ENCODE measurements at places on chromosomes 13 and 19.

- no peak for DNase-seq
These were observed 48.7 kb downstream of the LYL1 start for GRCh38 chr19:13053761-13054625.

DNA sequence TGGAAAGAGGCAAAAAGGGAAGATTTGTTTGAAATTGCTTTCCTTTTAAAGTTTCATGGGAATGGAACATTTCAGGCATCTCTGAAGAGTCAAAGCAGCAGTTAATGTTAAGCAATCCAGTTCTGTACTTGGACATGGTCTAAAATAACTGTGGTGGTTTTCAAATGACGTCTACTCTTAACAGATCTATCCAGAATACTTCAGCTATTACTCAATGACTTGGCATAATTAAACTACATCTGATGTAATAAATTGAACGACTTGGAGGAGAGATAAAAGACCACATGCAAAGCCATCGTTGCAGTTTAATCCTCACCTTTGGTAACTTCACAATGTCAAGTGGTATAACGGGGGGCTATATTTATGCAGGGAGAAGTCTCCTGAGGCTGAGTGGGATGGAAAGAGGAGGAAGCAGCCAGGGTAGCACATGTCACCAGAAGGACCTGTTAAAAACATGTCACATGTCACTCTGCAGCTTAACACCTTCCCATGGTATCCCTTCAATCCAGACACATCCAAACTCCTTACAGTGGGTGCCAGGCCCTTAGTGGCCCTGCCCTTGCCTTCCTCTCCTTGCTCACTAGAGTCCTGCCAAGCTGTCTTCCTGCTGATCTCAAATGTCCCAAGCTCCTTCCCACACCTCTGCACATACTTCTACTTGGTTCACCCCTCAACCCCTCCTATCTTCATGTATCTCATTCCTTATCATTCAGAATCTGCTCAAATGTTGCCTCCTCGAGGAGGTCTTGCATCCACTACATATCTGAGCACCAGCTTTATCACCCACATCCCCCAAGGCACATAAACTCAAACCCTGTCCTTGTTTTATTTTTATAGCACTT lies 327.8 kb downstream of the SUCLA2 start:
- DNase-seq, result no peak

DNA sequence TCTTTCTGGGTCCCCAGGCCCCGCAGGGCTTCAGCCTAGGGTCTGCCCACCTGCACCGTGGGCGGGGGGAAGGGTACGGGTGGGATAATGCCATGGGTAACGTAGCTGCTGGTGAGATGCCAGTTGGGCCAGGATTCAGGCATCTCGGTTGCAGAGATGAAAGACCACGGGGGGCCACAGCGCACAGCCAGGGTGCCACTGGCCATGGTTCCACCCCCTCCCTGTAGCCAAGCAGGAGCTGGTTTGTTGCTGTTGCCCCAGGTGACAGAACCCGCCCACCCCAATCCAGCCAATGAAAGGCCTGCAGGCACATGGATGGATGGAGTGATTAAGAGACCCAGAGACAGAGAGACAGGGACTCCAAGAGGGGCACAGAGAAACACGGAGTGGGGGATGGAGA lies 1.0 kb upstream of the CGB7 start:
- DNase-seq, result no peak

- DNase-seq, result no peak
These were observed 918.8 kb downstream of the SLITRK1 start for GRCh38 chr13:82963226-82964099.

DNA sequence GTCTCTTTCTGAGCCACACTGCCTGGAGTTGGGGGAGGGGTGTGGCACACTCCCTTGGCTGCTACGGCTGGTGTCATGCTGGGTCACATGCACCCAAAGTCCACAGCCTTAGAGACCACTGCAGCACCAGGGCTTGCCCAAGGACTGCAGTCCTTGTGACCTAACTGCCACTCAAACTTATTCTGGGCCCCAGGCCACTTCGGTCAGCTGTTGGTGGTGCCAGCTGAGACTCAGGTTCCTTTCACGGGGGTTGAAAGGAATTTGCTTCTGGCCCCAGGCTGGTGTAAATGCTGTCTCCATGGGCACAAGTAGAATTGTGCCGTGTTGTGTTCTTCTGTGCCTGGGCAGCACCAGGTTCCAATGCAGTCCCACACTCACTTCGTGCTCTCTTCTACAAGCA lies 9.5 kb upstream of the VN1R1 start:
- no peak for DNase-seq

- DNase-seq, result no peak
These were observed 23.6 kb downstream of the LYL1 start for GRCh38 chr19:13078897-13079541.

DNA sequence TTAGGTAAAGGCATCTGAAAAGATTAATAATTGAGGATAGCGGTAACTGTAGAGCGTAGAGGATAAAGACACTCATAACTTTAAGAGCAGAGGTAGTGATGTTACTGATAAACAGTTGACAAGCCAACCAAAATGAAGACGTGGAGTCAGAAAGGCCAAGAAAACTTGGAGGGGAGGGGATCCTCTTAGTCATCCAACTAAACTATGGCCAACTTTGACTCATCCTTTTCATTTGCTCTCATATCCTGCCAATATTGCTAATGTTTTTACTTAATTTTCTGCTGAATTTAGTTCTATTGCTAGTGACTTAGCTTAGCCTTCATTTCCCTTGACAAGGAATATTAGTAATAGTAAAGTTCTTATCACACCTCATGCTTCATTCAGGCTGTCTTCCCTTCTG lies 13.4 kb downstream of the ITGBL1 start:
- DNase-seq, result no peak

- no peak for DNase-seq
These were observed 964 bp downstream of the SPINT2 start for GRCh38 chr19:38265213-38265861.

GRCh38 chr19:55189403-55189835 lies 9.3 kb upstream of the SYT5 start:
- no peak for DNase-seq

DNA sequence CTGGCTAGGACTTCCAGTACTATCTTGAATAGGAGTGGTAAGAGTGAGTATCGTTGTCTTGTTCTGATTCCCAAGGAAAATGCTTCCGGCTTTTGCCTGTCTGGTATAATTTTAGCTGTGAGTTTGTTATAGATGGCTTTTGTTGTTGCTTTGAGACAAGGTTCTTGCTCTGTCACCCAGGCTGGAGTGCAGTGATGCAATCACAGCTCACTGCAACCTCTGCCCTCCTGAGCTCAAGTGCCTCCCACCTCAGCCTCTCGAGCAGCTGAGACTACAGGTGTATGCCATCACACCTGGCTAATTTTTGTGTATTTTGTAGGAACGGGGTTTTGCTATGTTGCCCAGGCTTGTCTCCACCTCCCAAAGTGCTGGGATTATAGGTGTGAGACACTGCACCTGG lies 6.1 kb upstream of the ZNF543 start:
- DNase-seq, result no peak

DNA sequence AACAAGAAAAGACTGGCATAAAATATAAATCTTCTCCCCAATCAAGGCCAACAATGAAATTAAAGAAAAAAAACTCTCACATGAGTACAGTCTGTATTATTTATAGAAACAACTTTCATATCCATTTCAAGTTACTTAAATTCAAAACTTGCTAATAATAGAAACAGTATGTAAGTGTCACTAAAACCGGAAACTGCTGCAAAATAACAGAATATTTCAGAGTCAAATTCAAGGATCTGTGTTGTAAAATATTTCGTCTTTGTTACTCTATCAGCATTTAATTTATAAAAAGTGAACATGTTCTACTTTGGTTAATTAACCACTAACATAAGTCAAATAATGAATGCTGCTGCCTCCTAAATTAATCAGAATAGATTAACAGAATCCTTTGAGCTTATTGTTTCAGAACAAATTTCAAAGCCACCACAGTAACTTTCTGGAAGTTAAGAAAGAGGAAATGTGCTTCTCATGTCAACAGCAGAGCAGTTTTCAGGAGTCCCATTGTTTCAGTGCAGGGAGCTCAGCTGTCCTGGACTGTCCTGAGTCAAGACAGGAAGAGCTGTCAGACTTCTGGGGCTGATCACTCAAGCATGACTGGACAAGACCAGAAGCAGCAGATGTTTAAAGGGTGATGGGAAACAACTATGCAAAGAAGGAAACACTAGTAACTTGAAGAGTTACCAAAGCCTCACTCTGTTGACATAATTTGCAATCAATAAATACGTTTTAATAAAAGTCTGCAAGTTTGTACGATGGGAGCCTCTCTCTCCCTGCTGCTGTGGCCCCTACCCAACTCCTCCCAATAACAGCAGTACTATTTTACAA lies 76.9 kb downstream of the FOXO1 start:
- DNase-seq, result no peak

DNA sequence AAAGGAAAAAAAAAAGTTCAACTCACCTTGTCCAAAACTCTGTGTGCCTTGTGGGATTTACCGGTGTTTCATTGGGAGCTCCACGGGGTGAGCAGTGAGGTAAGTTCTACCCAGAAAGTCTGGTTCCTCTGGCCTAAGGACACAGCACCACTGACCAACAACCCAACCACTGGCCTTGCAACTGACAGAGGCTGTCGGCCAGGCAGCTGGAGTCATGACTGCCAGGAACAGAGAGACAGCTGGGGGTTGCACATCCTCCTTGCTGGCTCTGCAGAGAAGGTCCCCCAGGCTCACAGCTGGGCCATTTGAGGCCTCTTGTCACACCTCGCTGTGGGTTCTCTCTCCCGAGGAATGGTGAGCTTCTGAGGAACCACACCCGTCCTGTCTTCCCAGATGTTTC lies 59.5 kb downstream of the ANKRD10 start:
- no peak for DNase-seq

- no peak for DNase-seq
These were observed 233.0 kb upstream of the KLF12 start for GRCh38 chr13:74367193-74367592.

DNA sequence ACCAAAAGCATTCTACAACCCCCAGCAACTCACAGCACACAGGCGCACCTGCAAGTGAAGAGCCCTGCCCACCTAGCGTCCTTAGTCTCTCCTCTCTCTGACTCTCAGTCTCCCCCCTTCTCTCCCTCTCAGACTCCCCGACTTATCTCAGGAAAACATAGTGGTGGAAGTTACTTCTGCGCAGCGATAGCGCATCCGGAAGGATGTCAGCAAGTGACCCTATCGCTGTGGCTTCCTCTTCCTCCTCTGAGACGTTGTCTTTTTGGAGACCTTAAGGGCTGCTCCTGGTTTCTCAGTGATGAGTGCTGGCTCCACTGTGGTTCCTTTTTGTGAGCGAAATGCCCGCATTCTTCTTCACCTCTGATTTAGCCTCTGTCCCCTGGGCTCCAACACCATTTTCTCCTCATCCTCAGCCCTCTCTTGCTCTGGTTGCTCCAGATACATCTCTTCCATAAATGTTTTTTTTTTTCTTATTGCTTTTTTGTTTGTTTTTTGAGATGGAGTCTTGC lies 1.4 kb upstream of the YIF1B start:
- peak; percentile 9 for DNase-seq

DNA sequence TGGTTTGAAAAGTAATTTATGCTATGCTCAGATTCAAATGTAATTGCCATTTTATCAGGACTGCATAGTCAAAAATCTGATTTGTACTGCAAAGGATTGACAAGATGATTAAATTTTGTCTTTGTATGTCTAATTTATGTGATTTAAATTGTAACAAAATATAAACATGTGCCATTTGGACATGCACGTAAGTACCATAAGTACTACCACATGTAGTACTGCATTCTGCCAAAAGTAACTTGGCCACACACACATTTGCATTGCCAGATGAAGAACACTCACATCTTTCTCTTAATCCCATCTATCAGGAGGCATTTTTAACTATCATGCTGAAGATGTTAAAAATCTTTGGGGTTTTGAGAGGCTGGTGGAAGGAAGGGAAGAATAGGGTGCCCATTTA lies 133.3 kb downstream of the KLF12 start:
- no peak for DNase-seq

DNA sequence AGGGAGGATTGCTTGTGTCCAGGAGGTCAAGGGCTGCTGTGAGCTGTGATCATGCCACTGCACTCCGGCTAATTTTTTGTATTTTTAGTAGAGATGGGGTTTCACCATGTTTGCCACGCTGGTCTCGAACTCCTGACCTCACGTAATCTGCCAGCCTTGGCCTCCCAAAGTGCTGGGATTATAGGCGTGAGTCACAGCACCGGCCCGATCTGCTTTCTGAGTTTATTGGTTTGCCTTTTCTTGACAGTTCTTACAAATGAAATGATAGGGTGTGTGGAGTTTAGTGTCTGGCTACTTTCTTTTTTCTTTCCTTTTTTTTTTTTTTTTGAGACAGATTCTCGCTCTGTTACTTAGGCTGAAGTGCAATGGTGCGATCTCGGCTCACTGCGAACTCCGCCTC lies 848 bp downstream of the C19orf44 start:
- no peak for DNase-seq

DNA sequence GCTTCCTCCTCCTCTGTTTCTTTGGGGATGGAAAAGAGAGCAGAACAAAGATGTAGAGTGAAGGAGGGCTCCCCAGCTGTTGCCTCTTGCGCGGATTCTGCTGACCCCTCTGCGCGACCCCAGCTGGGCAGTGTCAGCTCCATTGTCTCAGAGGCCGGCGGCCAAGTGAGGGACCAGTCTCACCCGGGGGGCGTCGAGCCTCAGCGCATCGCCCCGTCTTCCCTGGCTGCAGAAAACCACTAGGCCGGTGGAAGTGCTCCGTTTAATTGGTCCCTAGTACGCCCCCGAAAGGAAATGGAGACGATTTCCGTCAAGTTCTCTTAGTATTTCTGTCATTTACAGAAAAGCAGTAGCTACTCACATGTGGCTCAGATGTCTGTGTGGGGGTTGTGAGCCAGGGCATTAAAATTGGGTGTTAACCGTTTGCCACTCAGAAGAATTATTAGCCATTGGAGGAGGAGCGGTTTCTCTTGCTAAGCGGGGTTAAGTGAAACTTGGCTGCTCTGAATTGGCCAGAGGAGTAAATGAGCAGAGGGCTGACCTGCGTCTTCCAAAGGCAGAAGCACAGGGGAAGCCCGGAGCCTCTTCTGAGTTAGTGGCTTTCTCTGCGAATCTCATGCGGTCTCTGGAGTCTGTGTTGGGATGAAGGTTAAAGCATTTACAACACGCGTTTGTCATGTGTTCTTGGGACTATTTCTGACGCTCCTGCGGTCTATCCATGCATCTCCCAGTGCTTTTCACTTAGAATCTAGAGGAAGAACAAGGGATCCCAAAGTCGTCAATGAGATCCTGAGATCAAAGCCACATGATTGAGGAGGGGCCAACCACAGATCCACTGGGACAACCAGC lies 132.8 kb upstream of the MYO16 start:
- no peak for DNase-seq
